ENCODE measurements at places on chromosomes 11 and 22.

DNA sequence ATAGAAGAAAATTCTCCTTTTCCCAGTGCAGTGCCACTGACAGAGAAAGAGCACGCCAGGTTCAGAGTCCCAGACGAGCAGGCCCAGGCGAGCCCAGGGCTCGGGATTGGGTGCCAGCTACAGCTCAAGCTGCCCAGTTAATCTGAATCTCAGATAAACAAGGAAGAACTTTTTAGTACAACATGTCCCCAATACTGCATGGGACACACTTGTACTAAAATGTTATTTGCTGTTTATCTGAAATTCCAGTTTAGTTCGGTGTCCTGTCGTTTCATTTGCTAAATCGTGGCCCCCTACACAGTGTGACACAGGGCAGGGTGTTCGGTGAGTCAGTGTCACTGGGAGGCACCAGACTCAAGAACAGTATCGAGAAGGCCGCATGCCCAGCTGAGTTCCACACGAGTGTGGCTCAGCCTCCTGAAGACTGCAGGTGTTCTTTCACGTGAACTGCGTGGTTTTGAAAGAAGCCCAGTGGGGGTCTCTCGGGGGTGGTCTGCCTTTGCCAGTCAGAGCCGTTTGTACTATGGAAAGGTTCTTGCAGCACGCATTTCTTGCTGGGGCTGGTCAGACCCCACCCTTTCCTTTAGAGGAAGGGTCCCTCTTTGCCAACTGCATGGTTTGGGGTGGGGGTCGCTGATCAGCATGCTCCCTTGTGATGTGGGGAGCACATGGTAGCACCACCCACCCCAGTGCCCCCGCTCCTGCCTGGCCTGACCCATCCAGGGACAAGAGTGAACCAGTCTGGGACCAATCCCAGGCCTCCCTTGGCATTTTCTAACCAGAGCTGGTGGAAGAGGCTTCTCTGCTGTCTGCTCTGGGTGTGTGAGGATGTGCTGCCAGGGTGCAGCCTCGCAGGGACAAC lies 115.6 kb upstream of the B3GAT1 start:
- DNase-seq = no peak

GRCh38 chr11:120139316-120140069 lies 1.6 kb upstream of the TRIM29 start:
- DNase-seq = no peak

DNA sequence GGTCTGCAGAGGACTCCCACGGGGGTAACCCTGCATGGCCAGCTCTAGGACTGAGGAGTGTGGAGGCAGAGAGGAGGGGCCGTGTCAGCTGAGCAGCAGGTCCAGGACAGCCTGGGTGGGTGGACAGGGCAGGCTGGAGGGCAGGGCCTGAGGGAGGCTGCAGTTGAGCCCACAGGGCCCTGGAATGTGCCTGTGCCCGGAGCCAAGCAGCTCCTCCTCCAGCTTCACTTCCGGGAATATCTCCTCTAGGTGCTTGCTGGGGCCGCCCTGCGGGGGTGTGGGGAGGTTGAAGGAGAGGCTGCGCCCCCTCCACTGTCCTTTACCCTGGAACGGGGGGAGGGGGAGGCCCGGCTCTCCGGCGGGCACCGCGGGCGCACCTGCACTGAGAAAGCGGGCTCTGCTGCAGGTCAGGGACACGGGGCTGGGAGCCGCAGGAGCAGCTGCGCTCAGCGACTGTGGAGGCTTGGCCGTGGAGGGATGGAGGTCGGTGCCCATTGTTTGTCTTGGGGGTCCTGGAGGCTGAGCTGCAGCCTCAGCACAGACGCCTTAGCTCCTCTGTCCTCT lies 1293.2 kb downstream of the BRD1 start:
- DNase-seq = no peak

DNA sequence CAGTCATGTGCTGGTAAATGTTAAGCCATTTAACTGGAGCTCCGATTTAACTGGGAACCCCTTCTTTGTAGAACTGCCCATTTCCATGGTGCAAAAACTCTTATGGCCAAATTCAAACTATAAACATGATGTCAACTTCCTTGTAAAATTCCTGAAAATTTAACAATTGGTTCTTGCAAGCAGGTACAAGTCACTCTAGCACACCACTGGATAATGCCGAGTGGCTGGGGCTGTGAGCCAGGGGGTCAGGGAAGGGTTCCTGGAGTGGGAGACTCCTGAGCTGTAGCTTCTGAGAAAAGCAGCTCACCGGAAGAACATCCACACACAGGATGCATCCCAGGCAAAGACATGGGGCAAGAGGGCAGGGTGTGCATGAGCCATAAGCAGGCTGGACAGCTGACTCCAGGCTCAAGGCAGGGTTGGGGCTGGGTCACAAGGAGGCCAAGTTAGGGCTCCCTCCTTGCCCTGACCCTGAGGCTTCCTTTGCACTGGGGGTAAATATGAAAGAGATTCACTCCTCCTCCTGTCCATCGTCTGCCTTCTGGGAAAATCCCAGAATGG lies 18.2 kb downstream of the P2RY2 start:
- no peak for DNase-seq

DNA sequence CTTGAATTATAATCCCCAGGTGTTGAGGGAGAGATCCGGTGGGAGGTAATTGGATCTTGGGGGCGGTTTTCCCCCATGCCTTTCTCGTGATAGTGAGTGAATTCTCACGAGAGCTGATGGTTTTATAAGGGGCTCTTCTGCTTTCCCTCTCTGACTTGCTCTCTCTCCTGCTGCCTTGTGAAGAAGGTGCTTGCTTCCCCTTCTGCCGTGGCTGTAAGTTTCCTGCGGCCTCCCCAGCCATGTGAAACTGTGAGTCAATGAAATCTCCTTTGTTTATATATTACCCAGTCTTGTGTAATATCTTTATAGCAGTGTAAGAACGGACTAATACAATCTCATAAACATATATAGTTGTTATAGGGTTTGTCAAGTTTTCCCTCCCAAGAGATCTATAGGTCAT lies 32.8 kb downstream of the KCNE3 start:
- no peak for DNase-seq

Measured in AG09319 (cell line).